ENCODE measurements at places on chromosomes 4 and X. TPM values are rescaled to one million over a fixed set of nuclear protein-coding genes. Genes with fewer than 3 reads are reported as not detected.

CT45A9 gene
- total RNA-seq = not detected

MAGEB17 gene
- total RNA-seq = not detected

LRIT3 gene
- total RNA-seq = 0.09 TPM

SOWAHB gene
- total RNA-seq = 0.05 TPM

PPM1K gene
- 1.3 TPM for total RNA-seq

SSX2B gene
- total RNA-seq = not detected

GLOD5 gene
- not detected for total RNA-seq

NDUFA1 gene
- 273 TPM for total RNA-seq

ADRA2C gene
- total RNA-seq = 9.2 TPM

MAB21L2 gene
- not detected for total RNA-seq

OCIAD2 gene
- total RNA-seq = 113 TPM

HTR2C gene
- total RNA-seq = not detected

SYN1 gene
- 0.25 TPM for total RNA-seq

MAGEA3 gene
- total RNA-seq = 5.0 TPM

CLDN34 gene
- total RNA-seq = not detected

EDA gene
- 0.60 TPM for total RNA-seq

DCX gene
- not detected for total RNA-seq

FREM3 gene
- total RNA-seq = not detected

ADGRG4 gene
- total RNA-seq = not detected

MAGT1 gene
- total RNA-seq = 37.8 TPM

ADH6 gene
- not detected for total RNA-seq

NAP1L3 gene
- total RNA-seq = 0.35 TPM

PCDH10 gene
- 0.10 TPM for total RNA-seq

ALB gene
- not detected for total RNA-seq

ZNF157 gene
- 0.05 TPM for total RNA-seq

EXOC1 gene
- total RNA-seq = 18.2 TPM

HHIP gene
- 0.60 TPM for total RNA-seq

ZCCHC4 gene
- 3.8 TPM for total RNA-seq

KCND1 gene
- 1.1 TPM for total RNA-seq

PYURF gene
- total RNA-seq = 76.6 TPM

SLC9B1 gene
- not detected for total RNA-seq

CSAG1 gene
- not detected for total RNA-seq

SMIM10L2A gene
- 0.15 TPM for total RNA-seq

SPANXA2 gene
- 0.20 TPM for total RNA-seq

HPGD gene
- 81.0 TPM for total RNA-seq

AWAT2 gene
- not detected for total RNA-seq

GAGE1 gene
- not detected for total RNA-seq

LRCH2 gene
- 0.02 TPM for total RNA-seq

SLC6A14 gene
- total RNA-seq = not detected
